ENCODE measurements at places on chromosomes 2 and 18.

DNA sequence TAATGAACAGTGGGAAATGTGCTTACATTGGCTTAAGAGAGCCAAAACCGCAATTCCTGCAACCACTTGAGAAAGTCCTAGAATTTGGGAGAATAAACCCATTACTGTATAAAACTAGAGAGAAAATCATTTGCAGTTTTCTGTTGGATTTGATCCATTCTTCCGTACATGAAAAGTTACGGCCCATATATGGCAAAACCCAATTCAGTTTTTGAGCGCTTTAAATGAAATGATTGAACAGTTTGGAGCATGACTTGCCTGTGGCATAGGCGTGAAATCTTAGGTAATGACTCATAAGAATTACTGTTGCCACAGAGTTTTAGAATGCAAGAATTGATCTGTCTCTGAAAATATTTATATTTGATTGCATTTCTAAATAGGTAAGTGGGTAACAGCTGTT lies 52.0 kb downstream of the PHLPP1 start:
- no peak for DNase-seq

DNA sequence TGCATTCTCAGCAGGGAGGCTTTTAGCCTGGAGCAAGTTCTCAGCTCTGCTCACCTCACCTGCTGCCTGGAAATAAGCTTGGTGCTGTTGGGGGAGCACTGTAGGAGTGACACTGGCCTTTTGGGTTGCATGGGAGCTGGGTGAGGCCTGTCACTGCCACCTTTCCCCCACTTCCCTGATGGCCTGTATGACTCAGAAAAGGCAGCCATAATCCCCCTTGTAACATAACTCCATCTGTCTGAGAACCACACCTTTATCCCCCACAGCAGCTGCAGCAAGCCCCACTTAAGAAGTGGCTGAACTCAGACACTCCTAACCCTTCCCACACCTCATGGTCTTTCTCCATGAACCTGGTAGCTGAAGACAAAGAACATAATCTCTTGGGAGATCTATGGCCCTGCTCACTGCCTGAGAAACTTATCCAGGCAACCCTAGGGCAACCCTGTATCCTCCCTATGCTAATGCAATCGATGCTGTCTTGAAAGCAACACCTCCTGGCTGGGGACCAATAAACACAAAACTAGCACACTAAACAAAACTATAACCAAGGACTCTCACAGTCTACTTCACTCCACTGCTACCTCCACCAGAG lies 258.9 kb upstream of the OSR1 start:
- DNase-seq: no peak

- no peak for DNase-seq
Observed at GRCh38 chr2:74746480-74746879, 87.4 kb upstream of the HK2 start.

DNA sequence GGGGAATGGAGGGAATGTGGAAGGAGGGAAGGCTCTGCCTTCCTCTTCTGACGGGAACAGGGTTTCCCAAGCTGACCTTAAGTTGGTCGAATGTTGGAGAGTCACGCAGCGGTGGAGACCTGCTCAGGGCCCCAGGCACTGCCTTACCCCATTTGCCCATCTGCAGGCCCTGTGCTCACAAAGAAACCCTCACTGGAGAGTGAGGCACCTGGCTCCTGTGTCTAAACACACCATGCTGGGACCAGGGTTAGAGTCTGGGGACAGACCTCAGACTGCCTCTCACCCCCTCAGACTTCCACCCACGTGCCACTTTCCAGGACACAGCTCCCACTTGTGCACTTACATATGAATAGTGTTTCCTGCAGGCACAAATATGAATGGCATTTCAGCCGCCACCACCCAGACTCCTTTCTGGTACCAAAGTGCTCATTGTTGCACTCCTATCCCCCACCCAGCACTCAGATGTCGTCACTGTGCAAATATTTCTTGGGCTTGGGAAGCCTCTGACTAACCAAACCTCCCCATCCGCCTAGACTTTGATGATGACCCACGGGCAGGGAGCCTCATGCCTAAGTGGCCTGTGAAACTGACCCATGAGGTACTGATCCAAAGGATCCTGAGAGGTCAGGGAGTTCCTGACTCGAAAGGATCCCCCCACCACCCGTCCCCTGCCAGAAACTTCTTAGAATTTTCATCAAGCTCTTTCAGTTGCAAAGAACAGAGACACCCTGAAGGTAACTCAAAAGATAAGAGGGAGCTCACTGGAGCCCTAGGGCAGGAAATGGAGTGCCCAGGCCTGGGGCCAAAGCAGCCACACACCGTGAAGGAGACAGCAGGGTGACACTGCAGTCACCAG lies 78.3 kb downstream of the STPG4 start:
- DNase-seq: no peak

DNA sequence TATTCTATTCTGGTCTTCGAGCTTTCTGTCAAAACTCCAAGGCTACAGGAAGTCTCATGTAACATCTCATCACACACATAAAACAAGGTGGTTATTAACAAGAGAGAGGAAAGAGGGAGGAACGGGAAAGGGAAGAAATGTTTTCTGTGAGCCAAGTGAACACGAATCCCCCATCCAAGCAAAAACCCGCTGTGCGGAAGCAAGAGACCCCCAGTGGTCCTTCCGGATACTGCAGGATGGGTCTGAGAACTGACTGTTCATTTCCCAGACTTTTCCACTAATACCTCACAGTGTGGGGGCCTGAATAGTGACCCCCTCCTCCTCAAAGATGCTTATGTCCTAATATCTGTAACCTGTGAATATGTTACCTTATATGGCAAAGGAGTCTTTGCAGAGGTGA lies 19.0 kb upstream of the DIPK1C start:
- DNase-seq: no peak

DNA sequence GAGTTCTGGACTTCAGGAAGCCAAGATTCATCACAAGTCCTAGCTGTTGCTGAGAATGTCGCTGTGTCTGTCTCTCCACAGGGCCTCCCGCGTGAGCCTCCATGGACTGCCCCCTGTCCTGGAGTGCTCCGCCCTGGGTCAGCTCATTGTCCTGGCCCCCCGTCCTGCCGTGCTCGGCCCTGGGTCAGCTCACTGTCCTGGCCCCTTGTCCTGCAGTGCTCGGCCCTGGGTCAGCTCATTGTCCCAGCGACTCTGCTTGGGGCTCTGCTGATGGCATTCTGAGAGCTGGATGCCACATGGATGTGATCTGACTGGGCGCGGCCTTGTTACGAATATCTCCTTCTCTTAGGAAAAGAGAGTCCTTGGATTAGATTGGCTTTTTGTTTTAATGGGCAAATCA lies 78.5 kb downstream of the EIPR1 start:
- DNase-seq: no peak

- DNase-seq: no peak
Observed at GRCh38 chr18:10497206-10497749, 28.5 kb upstream of the NAPG start.

GRCh38 chr2:84830095-84830494 lies 50.8 kb downstream of the TRABD2A start:
- no peak for DNase-seq

GRCh38 chr2:191167766-191168165 lies 17.0 kb upstream of the STAT4 start:
- DNase-seq: no peak

DNA sequence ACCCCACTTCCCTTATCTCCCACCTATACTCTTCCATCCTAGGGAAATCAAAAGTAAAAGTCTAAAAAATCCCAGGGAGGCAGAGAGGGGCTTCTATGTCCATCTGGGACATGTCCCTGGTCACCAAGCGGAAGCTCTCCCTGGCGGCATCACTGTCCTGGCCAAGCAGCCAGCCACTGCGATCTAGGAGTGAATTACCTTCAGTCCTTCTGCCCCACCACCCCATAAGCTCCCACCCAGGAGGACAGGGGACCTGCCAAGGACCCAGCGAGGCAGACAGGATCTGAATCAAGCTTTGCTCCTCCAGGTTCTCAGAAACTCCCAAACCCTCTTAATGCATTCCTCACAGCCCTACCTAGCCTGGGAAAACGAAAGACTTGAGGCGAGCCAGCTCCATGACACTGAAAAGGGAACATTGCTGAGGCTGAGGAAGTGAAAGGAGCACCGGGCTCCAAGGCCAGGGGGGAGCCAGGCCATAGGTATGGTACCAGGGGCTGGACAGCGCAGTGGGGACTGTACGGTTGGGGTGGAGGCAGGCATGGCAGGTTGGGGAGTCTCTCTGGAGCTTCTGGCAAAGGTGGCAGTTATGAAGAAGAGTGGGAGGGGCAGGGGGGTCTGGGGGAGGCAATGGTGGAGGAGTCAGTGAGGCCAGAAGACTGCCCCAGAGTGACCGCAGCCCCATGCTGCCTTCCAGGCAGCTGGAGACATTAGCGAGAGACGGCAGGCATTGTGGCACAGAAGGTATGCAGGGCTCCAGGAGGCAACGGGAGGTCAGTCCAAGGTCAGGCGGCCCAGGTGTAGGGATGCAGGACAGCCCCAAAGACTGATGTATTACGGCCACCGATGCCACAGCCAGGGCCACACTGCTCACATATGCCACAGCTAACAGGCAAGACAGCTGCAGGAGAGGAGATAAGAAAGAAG lies 2.7 kb upstream of the SLC23A3 start:
- no peak for DNase-seq

DNA sequence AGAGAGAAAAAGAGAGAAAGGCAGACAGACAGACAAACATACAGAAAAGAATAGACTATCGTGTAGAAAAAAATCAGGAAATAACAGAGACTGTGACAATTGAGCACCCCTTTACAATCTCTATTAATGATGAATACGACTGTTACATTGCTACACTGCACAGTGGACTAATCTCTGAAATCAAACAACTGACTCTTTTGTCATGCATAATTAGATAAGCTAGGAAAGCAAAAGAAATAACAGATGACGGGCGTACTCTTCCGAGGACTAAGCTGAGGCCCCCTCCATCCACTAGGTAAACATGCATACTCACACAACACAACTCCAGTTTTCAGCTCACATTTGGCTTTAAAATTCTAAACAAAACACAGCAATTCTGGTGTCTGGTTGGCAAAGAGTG lies 267.0 kb downstream of the NOL4 start:
- DNase-seq: no peak

DNA sequence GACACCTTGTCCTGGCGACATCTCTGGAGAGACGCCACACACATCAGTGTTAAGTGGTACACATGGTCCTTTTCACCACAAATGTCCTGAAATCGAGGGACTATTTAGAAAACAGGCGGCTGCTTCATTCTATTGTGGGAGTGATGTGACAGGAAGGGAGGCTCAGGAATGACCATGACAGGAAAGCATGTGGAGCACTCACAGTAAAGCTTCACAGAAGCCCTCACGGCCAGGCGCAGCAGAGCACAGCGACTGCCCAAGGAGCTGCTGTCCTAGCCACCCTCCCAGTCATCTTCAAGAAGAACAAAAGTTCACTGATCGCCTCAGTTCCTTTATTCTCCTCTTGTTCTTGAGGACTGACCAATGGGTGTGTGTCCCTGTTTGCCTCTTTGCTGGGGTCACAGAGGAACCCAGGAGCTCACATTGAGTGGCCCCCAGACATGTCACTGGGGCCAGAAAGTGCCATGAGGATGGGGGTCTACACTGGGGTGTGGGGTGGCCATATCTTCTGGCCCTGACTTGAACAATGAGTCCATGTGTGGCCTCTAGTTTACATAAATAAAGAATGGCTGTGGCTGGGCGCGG lies 84.6 kb upstream of the RANBP2 start:
- DNase-seq: no peak

DNA sequence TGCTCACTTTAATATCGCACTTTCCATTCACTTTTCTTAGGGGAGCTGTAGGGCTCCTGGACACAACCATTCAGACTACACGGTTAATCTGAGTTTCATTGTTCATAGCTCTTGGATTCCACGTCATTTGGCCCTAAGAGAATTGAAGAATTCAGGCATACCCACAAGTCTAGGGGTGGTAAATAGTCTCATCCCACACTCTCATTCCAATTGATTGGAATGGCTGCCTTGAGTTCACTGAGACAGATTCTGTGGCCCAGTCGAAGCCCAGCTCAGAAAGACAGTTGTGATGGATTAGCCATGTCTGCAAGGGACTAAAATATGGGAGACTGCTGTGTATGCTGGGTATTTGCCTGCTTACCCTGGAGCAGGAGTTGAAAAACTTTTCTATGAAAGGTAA lies 124.6 kb downstream of the TFCP2L1 start:
- no peak for DNase-seq

DNA sequence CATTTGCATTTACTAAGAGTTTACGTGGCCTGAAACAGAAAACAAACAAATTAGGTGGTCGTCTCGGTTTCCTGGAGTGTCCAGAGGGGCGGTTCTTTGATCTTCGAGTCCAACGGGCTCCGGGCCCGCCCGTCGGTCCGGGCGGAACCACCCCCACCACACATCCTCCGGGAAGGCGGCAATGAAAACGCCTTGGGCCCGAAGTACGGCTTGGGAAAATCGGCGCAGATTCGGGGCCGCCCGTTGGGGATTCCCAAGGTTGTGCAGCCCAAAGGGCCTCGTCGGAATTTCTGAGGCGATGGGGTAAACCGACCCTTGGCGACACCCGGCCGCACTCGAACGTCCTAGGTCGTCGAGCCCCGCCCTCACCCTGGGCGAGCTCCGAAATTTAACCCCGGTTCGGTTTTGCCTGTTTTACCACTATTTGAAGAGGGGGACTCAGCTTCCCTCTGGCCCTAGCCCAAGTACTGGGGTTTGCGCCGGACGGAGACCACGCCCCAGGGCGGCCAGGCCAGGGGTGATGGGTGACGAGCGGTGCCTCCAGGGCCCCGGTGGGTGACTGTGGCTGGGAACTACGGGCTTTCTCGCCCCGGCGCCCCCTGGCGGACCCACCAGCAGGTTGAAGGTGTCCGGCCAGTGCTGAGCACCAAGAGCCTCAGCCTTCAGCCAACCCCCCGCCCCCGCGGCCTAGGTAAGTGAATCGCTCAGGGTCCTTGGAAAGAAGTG lies 1.9 kb upstream of the CFAP53 start:
- DNase-seq: peak; percentile 56

DNA sequence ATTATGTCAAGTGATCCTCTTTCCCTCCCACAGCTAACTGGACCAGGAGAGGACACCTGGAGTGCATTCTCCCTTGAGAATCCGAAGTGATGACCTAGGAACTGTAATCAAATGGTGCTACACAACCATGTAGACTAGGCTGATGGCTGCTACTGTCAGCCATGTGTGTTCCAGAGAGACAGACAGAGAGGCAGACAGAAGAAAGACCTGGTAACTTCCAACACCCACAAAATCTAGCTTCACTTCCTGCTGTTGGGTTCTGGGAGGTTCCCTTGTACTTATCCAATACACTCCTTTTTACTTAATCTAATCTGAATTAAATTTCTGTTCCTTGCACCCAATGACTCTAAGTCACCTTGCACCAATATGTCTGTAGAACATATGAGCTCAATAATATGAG lies 72.3 kb downstream of the AAK1 start:
- no peak for DNase-seq

DNA sequence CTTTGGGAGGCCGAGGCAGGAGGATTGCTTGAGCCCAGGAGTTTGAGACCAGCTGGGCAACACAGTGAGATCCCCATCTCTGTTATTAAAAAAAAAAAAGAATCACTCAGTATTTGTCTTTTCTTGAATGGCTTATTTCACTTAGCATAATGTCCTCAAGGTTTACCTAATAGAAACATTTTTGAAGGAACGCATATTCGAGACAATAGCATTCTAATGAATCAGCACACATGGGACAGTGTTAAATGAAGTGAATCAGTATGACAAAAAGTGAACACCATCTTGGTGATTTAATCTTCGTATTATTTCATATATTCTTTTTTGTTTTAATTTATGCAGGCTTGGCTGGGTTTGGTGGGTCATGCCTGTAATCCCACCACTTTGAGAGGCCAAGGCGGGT lies 44.7 kb downstream of the WIPF1 start:
- DNase-seq: no peak

All from activated T-helper 1 cell treated with anti-CD3 and anti-CD28 coated beads, Interleukin-2, amount 50 U/mL, for 16 hours (primary cell).